HT-29 (cell line): ENCODE measurements at places on chromosomes 12 and 14. TPM values are rescaled to one million over a fixed set of nuclear protein-coding genes. Genes with fewer than 3 reads are reported as not detected.

Gene EDDM3A
- not detected in 2 replicates for total RNA-seq

Gene SLCO1B3
- 2.6 and 3.2 TPM in 2 replicates for total RNA-seq

Gene C12orf54
- not detected in 2 replicates for total RNA-seq

Gene LRP1-AS
- total RNA-seq = not detected in 2 replicates

Gene RBM23
- total RNA-seq = 54.9 and 56.3 TPM in 2 replicates
